ENCODE measurements at places on chromosomes 12 and 14. TPM values are rescaled to one million over a fixed set of nuclear protein-coding genes. Genes with fewer than 3 reads are reported as not detected.

DNA sequence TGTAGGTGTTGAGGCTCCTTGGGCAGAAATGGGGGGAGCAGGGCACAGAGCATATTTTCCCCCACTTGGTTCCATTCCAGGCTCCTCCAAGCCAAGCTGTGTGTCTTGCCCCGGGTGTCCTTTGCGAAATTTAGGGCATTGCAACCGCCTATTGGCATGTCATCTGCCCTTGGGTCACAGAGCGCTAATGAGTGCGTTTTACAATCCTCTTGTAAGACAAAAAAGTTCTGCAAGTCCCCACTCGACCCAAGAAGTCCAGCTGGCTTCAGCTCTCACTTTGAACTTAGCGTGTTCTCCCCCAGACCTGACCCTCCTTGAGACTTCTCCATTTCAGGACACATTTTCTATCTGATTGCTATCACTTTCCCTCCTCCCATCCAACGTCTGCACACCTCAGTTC lies 6.1 kb upstream of the LRTM2 start:
- DNase-seq, result no peak

GRCh38 chr14:58884442-58884841 lies 246.7 kb downstream of the DACT1 start:
- DNase-seq, result no peak

DNA sequence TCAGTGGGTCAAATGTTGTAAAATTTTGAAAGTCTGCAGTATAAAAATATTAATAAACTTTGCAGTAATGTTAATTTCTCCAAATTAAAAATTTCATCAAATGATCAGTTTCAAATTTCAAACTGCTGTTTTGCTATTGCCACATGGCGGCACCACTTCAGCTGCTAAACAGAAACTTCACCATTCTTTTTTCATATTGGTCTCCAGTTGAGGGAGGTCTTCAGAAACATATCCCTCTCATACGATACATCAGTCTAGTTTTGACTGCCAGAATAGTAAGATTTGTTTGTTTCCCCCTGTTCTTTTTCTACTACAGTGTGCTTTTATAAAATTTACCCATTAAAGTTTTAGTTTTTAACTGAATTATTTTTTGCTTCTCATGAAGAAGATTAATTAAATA lies 4.2 kb upstream of the TRHDE start:
- DNase-seq, result no peak

DNA sequence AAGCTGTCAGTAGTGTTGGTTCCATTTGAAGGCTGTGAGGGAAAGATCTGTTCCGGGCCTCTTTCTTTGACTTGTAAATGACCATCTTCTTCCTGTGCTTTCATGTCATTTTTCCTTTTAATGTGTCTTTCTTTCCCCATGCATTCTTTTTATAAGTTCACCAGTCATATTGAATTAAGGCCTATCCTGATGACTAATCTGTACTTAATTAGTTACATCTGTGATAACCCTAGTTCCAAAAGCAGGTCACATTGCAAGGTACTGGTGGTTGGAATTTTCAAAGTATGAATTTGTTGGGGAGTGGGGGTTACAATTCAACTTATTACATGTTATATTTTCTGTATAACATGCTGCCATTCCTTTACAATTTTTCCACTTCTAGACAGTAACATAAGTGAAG lies 1642.1 kb upstream of the FLRT2 start:
- DNase-seq, result no peak

OR4K5 gene
- total RNA-seq, result not detected

PITPNM2 gene
- 1.5 TPM for total RNA-seq

NPFF gene
- not detected for total RNA-seq

RNASE13 gene
- not detected for total RNA-seq
